ENCODE measurements at places on chromosomes 6 and 20.
A peak's percentile ranks its signal among the peaks of the same experiment; 100 is the strongest.

DNA sequence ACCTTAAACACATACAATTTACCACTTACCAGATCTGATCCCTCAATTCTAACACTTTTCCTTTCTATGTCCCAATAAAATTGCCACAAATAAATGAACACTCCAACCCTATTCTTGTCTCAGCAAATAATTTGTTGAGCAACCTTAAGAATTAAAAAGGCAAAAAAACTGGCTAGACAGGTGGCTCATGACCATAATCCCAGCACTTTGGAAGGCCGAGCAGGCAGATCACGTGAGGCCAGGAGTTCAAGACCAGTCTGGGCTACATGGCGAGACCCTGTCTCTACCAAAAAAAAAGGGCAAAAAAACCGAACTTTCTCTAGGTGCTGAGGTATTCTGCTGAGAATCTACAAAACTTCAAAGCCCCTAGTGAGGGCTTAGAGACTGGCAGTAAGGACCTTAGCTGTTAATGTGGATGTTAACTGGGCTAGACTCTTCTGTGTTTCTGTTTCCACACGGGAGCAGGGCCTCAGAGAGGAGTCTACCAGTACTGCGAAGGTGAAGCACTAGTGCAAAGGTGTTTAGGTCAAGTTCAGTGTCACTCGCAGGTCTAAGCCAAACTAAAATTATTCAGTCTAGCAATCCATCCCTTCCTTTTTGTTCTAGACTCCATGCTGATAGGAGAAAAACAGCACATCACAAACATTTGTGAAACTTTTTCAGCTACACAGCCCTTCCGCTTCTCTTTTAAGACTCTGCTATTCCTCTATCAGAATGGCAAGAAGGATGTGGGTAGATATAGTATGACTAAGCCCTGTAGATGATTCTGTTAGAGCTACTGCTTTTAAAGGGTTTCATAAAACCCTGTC, 2.6 kb downstream of the FASTKD5 start:
- DNase-seq = no peak

GRCh38 chr20:34473262-34473883, 42.8 kb upstream of the DYNLRB1 start:
- DNase-seq = peak; percentile 48

GRCh38 chr20:3580412-3580811, 82.8 kb downstream of the GFRA4 start:
- DNase-seq = no peak

DNA sequence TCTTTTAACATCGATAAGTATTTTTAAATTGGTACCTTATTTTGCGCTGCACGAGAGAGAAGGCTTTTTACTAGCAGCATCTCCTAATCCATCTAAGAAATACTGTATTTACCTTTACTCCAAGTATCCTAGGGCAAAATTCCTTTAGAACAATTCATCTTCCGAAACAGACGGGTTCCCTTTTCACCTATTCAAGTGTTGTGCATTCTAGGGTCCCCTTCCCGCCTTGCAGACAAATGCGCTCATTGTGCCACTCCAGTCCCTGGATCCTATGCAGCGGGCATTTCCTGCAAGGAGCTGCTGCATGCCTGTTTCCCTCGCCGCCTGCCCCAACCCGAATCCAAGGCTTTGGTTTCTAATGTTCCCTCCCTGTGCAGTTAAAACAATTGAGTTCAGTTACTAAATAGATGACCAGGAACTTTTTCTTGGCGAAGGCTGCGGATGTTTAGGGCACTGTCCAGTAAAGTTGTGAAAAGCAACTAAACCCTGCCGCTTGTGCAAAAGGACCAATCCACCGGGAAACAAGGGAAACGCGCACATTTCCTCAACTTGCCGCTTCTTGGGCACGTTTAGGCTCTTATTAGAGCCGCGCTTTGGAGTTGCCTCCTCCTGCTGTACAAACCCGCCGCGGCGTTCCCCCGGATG, 556 bp upstream of the SCAF8 start:
- no peak for DNase-seq

- no peak for DNase-seq
These were observed at the start of gene CDH4 for GRCh38 chr20:61251529-61252393. Gene CDH4 (plus strand): TSS chr20:61252261.

DNA sequence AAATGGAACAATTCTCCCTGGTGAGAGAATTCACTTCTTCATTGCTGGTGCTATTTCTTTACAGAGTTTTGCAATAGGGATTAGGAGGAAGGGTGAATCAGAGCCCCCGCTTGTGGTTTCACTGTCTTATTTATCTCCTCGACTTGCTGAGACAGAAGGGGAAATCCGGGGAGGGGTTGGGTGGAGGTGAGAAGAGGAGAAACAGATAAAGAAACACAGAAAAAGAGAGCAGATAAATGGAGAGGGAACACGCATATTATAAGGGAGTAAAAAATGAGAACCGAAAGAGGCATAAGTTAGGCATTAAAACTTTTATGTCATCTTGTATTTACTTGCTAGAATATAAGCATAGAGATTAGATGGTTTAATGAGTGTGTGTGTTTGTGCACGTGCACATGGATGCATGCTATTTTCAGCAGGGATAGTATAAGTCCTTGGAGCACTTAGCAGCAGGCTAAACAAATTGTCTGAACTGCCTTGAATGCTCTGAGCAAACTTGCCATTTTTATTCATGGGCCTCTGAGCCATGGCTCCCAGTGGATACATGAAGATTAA, 105.0 kb downstream of the OLIG3 start:
- DNase-seq = no peak

- no peak for DNase-seq
These were observed 70.5 kb upstream of the PIM1 start for GRCh38 chr6:37099442-37099841.

- no peak for DNase-seq
These were observed 559.1 kb upstream of the JAG1 start for GRCh38 chr20:11232896-11233295.

- DNase-seq = no peak
These were observed 664.8 kb upstream of the GJE1 start for GRCh38 chr6:141467881-141468280.
